Stimulated activated CD8-positive, alpha-beta memory T cell treated with anti-CD3 and anti-CD28 coated beads, Interleukin-7, amount 100 ng/mL, for 48 hours (primary cell): ENCODE measurements at places on chromosomes 7 and 10.

- DNase-seq = no peak
Observed at GRCh38 chr10:113436851-113437250, 116.0 kb upstream of the HABP2 start.

GRCh38 chr7:66348959-66349358 is 143.8 kb downstream of the TPST1 start:
- no peak for DNase-seq

DNA sequence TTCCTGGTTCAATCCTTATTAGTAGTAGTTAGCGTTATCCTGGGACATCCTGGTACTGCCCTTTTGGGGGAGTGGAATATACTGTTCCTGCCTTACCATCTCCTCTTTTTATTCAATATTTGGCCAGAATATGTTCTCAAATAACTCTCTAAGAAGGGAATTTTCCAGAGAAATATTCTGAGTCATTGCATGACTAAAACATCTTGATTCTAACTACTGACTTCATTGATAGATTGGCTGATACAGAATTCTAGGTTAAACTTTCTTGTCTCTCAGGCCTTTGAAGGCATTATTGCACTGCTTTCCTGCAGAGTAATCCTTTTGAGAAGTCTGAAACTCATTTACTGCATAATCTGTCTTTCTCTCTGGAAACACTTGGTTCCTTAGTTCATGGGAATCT is 275.5 kb upstream of the DGKB start:
- no peak for DNase-seq

GRCh38 chr7:154332811-154333580 is 280.8 kb downstream of the DPP6 start:
- no peak for DNase-seq

GRCh38 chr7:97499204-97499603 is 232.7 kb upstream of the TAC1 start:
- no peak for DNase-seq

DNA sequence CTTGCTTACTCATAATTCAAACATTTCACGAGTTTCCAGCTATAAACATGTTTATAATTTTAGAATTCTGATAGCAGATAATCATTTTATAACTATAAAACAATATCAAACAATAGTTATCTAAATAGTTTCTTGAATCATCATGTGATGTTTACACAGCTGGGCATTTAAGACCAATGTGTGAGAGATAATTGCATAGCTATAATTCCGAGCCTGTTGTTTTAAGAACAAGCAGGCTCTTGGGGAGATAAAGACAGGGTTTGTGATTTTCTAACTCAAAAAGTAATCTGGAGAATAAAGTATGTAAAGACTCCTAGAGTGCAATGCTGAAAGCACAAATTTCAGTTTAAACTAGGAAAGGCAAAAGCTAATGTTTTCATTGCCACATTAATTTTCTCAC is 331.2 kb downstream of the LRRTM3 start:
- DNase-seq = no peak

GRCh38 chr10:49056356-49056755 is 59.0 kb downstream of the VSTM4 start:
- DNase-seq = no peak

DNA sequence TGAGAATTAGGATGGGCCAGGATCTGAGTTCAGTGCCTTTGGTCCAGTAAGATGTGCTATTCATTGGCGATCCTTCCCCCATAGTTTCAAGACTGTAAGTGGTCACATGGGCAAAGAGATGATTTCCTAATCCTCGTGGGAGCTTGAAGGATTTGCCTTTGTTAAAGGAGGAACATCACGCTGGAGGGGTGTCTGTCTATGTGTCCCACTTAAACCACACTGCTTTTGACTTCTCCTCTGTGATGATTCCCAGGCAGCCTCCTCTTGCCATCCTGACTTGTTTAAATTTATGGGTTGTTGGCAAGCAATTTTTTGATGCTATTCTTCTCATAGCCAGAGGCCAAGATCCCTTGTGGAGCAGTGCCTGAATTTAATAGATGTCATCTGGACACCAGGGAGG is 154.0 kb downstream of the TCF7L2 start:
- DNase-seq = no peak

DNA sequence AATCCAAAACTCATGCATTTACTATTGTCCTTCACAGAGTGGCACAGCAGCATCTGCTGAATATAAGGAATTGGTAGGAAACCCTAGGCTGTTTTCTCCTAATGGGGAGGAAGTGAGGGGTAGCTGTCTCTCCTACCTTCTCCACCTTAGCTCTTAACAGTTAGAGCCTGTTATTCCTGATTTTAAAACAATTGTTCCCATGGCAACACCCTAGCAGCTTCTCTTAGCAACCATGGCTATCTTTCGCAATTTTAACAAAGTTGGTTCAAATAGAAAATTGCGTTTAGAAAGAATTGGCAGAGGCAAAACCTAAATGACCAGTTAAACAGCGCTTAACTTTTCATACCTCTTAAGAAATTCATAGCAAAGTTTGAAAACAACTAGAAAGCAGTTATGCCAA is 603.4 kb upstream of the AUTS2 start:
- DNase-seq = no peak

DNA sequence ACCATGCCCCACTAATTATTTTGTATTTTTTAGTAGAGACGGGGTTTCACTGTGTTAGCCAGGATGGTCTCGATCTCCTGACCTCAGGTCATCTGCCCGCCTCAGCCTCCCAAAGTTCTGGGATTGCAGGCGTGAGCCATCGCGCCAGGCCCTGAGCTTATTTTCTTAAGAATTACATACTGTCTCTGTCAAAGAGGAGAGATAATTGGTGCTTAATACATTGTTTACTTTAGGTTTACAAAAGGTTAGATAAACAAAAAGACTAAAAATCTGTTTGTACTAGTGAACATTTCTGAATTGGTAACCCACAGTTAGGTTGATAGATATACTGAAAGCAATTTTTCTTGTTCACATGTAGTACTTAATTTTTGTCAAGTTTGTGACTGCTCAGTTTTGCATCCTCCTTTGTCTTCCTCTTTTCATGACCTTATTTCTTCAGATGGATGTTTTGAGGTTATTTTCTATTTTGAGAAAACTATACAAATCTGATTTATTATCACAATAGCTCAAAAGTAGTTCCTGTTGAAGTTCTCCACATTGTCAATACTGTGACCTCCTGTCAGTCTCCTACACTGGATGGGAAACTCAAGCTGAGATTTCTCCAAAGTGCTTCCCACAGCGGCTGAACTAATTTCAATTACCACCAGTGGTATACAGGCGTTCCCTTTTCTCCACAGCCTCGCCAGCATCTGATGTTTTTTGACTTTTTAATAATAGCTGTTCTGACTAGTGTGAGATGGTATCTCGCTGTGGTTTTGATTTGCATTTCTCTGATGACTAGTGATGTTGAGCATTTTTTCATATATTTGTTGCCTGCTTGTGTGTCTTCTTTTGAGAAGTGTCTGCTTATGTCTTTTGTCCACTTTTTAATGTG is 22.5 kb downstream of the HHEX start:
- DNase-seq = no peak

GRCh38 chr7:10560497-10560896 is 413.2 kb upstream of the PHF14 start:
- DNase-seq = no peak

GRCh38 chr7:155274633-155275355 is 22.9 kb upstream of the INSIG1 start:
- no peak for DNase-seq

GRCh38 chr10:3648170-3648569 is 136.8 kb downstream of the KLF6 start:
- DNase-seq = no peak

DNA sequence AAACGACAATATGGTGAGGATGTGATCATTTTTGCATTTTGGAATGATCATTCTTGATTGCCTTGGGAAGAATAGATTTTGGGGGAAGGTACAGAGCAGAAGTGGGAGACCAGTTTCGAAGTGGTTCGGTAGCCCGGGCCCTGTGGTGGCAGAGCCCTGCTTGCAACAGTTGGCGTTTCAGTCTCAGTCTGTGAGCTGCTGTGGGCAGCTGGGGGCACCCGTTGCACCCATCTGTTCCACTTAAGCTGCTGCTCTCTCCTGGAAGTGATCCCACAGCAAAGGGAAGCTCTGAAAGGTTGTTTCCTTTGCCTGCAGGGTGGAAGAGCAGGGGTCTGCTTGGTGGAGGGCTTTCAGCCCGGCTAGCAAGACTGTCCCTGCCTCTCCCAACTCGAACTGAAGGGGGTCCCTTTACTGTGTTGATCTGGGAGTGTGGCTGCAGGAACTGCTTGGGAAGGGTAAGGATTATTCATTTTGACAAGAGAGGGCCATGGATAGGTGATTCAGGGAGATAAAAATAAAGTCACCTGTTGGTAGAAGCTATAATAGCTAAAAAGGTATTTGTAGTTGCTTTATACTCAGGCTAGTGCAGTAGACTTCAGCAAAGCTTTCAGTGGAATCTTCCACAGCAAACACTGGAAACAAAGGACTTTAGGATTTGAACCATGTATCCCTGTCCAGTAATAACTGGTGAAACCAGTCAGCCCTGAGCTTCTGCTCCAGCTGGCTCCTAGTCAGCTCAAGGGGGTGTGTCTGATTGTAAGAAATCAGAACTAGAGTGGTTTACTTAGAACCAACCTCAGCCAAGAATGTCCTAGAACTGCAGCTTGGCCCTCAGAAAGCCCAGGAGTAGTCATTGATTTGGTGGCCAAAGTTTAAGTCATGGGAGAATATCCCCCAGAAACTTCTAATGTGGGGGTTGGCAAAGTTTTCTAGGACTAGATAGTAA is 53.1 kb upstream of the PDCD4 start:
- no peak for DNase-seq

GRCh38 chr10:37856881-37857286 is 526 bp downstream of the ZNF248 start:
- no peak for DNase-seq

GRCh38 chr7:85030893-85031292 is 156.0 kb downstream of the SEMA3D start:
- DNase-seq = no peak

DNA sequence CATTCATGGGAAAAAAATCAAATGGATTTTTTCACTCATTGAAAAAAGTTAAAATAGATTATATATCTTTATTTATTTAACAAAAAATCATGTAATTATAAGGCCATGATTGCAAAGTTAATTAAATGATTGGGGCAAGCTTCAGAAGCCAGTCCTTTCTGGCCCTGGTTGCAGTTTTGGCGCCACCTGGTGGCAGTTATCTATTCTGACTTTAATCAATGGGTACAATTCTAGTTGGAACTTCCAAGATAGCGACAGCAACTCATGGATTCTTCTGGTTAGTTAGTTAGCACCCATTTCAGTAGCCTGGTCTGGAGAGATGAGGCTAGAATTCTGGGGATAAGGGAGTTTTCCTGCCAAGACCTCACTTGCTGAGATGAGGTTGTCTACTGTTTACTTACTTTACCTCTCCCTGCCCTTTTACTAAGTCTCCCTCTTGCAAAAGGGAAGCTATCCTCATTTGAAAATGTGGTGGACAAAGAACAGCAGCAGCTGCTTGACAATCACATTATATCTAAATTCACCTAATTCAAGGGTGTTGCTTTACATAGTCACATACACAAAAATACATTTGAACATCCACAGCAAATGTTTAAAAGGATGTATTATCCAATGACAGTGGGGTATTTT is 42.3 kb downstream of the NOC3L start:
- DNase-seq = peak; percentile 42

GRCh38 chr10:103833731-103834365 is 21.5 kb downstream of the SH3PXD2A start:
- DNase-seq = no peak

GRCh38 chr10:3104251-3104918 is 37.0 kb downstream of the PFKP start:
- DNase-seq = no peak

- DNase-seq = no peak
Observed at GRCh38 chr10:20970044-20970443, 72.9 kb upstream of the NEBL start.

DNA sequence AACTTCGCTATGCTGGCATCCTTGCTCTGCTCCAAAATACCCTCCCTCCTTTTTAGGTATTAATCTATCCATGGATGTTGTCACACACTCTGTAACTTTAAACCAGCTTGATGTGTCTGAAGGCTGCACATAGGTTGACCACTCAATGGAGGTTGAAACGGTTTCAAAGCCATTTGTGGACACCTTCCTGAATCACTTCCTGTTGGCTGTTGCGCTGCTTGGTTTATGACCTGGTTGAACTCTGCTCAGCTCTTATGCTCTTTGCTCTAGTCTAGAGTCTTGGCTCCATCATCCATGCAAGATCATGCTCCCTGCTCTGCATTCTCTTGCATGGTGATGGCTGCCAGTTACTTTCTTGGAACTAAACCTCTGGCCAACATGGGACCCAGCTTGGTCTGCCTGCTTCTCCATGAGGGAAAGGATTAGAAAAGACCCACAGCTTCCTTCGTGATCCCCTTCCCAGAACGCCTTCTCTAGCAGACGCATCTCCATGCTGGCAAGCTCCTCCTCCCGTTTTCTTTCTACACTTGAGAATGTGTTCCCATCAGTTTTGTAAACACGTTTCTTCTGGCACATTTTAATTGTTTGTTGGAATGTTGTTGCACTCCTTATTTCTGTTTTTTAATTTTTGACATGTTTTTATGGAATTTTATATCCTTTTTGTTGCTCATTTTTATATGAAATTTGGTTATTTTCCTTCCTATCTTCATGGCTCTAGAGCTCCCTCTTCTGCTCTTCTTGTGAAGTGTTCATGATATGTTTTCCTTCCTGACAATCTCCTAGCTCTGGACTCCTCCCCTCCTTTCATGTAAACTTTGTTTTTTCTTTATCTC is 149.8 kb downstream of the XPNPEP1 start:
- DNase-seq = no peak

DNA sequence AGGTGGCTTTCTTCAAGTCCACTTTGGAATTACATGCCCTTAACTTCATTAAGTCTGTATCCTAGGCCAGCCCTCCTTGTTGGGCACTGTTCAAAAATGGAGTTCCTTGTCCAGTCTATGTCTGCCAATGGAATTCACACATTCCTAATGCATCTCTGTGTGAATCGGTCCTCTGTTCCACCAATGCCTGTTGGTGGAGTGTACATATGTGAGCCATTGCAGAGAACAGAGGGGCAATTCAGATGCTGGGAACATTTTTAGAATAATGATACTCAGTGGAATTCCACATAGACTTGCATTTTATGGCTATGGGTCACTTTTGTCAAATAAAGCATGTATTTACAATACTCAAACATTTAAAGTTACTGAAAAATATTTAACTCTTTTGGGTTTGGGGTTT is 108.3 kb downstream of the COL28A1 start:
- DNase-seq = no peak

DNA sequence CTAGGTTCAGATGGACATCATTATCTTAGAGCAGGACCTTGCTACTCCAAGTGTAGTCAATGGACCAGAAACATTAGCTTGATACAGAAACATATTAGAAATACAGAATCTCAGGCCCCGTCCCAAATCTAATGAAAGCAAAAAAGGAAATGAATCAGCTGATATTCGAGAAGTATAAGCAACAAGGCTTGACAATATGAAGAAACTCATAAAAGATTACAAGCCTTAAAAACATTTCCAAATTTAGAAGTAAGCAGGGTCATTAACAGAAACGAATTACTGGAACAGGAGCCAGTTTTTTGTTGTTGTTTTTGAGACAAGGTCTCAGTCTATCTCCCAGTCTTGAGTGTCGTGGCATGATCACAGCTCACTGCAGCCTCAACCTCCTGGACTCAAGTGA is 40.5 kb upstream of the GSAP start:
- no peak for DNase-seq

- DNase-seq = peak; percentile 58
Observed at GRCh38 chr7:2710286-2710655, 22.3 kb downstream of the AMZ1 start.
